ENCODE measurements at places on chromosomes 13 and 19.

- DNase-seq: no peak
Measured at GRCh38 chr19:57319869-57320179, 448 bp upstream of the ZNF543 start.

GRCh38 chr13:78033509-78033908 lies 114.9 kb upstream of the EDNRB start:
- DNase-seq: no peak

GRCh38 chr13:41811588-41812021 lies 149.3 kb downstream of the VWA8 start:
- no peak for DNase-seq

- DNase-seq: no peak
Measured at GRCh38 chr13:113746143-113746525, 12.9 kb upstream of the TMEM255B start.

- DNase-seq: no peak
Measured at GRCh38 chr19:6279620-6279930, 200 bp downstream of the MLLT1 start.

GRCh38 chr13:46165485-46166223 lies 16.3 kb downstream of the LCP1 start:
- DNase-seq: no peak

GRCh38 chr19:5093297-5093928 lies 124.5 kb downstream of the KDM4B start:
- DNase-seq: no peak

DNA sequence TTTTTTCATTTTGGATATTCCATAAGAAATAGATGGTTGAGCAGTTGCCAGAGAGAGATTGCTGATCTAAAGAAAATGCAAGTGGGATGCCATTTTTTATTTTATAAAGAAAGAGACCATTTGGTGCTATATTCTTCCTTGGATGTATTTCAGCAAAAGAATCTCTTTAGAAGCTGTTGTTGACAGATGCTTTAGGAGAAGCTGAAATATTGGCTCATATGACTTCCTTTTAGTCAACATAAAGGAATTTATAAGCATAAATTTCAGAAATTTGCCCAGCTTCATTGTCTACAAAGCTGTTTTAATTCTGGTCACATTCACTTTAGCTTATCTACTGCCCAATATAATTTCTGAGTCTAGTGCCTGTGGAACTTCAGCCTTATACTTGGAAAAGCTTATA lies 36.9 kb downstream of the POLR1D start:
- peak; percentile 50 for DNase-seq

DNA sequence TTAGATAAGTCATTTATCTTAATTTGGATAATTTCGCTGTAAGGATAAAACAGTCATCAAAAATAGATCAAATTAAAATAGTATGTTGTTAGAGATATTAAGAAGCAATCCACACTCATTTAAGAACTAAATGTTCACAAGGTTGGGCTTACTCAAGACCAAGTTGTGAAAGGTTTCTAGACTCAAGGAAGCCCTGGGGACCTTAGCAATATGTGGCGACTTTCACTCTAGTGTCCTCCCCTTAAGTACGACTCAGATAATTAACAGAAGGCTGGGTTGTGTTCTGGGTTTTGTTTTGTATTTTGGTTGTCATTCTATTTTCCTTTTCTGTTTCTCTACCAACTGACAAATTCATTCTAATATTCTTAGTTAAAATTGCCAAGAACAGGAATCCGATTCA lies 1008.0 kb downstream of the PCDH9 start:
- no peak for DNase-seq

DNA sequence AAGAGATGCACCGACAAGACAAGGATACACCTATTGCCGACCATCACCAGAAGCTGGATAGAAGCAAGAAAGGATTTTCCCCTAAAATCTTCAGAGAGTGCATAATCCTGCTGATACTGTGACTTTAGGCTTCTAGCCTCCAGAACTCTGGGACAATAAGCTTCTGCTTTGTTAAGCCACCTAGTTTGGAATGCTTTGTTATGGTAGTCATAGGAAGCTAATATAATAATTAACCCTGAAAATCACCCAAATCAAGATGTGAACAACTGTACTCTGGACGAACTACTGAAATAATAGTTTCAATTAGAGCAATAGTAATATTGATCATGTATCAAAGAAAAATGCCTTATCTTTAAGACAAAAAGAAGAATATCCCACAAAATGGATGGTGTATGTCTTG lies 524.6 kb downstream of the EFNB2 start:
- DNase-seq: no peak

DNA sequence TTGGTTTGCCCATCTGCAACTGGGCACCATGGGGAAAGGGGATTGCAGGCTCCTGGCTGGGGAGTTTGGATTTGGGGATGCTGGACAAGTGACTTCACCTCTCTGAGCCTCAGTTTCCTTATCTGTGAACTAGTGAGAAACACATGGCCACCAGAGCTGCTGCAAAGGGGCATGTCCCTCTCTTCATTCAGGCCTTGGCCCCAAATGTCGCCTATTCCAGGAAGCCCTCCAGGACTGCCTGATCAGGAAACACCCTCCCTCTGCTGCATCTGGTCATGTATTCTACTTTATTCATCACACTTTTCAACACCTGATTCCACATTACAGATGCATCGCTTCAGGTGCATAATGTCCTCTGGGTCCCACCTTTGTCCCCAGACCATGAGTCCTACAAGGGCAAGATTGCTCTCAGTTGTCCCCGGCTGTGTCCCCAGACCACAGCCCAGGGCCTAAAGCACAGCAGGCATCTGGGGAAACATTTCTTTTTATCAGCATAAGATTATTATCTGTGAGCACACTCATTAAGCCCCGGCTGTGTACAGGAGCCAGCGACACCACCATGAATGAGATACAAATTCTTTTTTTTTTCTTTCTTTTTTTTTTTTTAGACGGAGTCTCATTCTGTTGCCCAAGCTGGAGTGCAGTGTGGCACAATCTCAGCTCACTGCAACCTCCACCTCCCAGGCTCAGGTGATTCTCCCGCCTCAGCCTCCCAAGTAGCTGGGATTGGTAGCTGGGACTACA lies 37.5 kb downstream of the ARRDC2 start:
- no peak for DNase-seq

DNA sequence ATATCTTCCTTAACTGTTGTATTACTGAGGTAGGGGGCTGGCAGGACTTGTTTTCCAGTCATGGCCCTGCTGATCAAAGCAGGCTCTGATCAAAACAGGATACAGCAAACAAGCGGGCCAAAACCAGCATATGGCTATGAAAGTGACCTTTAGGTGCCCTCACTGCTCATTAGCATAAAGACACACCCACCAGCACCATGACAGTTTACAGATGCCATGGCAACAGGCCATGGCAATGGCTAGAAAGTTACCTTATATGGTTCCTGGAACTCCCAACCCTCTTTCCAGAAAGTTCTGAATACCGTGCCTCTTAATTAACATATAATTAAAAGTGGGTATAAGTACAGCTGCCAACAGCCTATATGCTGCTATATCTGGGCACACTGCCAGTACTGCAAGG lies 551.4 kb upstream of the SGCG start:
- no peak for DNase-seq

- DNase-seq: no peak
Measured at GRCh38 chr13:97696921-97697320, 256.6 kb upstream of the IPO5 start.

- DNase-seq: no peak
Measured at GRCh38 chr13:26742691-26743358, 17.8 kb downstream of the GPR12 start.

DNA sequence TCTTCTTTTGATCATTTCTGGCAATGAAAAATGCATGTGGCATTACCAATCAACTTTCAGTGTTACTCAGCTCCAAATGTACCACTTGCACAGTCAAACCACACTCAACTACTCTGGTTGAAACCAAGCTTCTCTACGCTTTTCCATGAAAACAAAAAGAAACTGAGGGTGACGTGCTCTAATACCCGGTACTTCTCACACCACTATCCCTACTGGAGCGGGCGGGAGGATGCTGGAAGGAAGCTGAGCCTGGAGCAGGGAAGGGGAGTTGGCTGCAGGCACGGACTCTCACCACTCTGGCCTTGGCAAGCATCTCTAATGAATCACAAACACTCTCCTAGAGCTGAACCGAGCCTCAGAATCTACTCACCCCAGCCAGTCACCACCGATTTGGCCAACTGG lies 48.2 kb downstream of the STK24 start:
- peak; percentile 88 for DNase-seq

DNA sequence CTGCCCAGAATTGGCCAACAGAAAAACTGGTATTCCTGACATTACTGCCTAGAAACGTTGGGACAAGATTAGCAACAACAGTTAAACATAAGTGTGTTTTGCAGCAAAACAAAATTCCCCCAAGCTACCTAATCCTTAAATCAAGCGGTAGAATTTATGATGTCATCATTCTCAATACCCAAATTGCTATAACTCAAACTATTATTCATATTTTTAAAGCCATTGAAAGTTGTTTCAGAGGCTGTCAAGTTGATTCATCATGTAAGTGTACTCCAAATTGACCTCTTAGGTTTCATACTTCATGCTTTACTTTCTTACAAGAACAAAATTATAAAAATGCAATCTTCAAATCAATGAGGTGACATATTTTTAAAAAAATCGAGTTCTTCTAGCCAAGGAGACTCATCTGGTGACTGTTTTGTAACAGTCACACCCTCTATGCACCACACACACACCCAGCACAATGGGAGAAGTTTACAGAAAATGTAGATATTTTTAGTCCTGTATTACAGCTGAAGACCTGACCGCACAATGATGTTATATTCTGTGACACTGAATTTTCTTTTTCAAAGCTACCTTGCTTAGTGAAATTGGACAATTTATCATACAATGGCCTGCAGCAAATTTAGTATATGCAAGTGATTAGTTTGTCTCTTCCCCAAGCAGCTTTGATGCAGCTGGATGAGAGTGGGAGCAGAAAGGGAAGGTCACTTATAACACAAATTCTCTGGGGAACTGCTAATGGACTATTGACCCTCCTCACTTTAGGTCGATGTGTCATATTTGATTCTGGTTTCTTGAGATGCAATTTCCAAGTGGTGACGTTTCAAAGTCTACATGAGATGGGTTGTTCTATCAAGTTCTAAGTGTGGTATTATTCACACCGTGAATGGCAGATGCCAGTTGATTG lies 345.3 kb upstream of the OBI1 start:
- no peak for DNase-seq

DNA sequence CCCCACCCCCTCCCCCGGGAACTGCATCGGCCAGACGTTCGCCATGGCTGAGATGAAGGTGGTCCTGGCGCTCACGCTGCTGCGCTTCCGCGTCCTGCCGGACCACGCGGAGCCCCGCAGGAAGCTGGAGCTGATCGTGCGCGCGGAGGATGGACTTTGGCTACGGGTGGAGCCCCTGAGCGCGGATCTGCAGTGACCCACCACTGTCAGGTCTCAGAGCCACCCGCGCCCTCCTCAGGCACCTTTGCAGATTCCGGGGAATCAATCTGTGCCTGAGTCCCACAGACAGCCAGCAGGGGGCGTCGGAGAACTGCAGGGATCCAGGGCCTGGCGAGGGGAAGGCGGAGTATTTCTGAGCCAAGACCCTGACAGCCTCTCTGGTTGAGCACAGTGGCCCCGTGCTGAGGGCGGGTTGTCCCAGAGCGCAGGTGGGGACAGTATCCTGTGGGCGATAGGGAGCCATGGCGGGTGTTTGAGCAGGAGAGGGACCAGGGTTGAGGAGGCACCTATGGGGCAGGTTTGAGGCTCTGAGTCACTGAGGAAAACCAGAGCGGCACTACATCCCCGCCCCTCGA lies 30.4 kb upstream of the CYP4F8 start:
- DNase-seq: peak; percentile 69

- peak; percentile 48 for DNase-seq
Measured at GRCh38 chr19:2883686-2884439, 16.7 kb downstream of the ZNF556 start.

- no peak for DNase-seq
Measured at GRCh38 chr13:44402899-44403445, 29.3 kb downstream of the SERP2 start.

DNA sequence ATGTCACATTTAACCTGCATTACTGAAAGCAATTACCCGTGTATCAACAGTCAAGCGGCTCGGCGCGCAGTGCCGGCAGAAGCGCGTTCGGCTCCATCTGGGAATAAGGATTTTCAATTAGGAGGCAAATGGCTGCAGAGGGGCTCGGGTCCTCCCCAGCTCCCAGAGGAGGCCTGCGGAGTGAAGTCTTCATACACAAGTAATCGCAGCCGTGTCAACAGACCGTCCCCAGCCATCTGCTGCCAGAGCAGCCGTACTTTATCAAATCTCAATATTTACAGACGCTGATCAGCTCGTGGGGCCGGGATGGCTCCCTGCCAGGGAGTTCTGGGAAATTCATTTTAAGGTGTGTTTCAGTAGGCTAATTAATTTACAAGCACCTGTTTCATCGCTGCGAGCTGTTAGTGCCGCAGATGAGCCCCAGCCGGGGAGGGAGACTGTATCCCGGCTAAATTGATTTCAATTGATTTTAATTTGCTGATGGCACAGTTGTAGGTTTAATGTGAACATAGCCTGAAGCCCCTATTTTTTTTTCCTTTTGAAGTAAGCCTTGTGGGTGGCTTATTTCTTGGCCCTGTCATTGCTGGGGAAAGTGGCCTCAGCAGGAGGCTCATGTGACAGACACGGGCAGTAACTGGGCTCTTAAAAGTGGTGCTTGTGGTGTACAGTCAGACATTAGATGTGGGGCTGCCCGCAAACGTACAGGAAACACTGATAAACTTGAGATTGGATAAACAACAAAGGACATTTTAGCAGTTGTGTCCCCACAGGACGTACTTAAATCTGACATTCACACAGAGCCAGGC lies 252.7 kb downstream of the TEX29 start:
- no peak for DNase-seq

DNA sequence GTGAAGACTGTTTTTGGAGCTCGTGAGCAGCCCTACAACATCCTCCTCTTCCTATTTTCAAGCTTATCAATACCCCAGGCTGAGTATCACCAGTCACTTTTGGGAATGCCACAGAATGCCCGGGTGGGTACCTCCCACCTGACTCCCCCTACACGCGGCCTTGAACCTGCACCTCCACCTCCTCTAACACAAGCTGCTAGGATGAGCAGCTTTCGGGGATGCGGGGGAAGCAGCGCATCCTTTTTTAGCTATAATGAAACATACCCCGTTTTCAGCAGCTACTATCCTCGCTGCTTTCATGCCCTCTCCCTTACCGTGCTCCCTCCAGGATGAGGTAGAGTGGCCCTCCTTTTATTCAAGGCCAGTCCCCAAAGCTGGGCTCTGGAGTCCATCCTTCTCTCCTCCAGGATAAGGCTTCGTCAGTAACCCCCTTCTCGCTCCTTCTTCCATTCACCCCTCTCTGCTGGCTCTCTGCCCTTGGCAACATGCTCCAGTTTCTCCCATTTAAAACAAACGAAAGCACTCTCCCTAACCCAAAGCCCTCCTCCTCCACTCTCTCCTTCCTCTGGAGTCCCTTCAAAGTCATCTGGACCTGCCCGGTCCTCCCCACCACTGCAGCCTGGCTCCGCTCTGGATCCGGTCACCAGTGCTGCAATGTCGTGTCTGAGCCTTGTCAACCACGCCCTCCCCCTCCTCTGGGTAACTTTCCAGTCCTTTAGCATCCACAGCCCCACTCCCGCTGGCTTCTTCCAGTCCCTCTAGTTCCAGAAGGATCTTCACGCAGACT lies 55.3 kb downstream of the STK24 start:
- no peak for DNase-seq

Measured in GM23248 (cell line).